ENCODE measurements at places on chromosomes 5 and 9.
A peak's percentile ranks its signal among the peaks of the same experiment; 100 is the strongest.

- DNase-seq, result no peak
Observed at GRCh38 chr5:125142458-125142857, 396.0 kb upstream of the ZNF608 start.

- DNase-seq, result peak; percentile 60
Observed at GRCh38 chr9:70419556-70420440, 5.3 kb upstream of the KLF9 start.

DNA sequence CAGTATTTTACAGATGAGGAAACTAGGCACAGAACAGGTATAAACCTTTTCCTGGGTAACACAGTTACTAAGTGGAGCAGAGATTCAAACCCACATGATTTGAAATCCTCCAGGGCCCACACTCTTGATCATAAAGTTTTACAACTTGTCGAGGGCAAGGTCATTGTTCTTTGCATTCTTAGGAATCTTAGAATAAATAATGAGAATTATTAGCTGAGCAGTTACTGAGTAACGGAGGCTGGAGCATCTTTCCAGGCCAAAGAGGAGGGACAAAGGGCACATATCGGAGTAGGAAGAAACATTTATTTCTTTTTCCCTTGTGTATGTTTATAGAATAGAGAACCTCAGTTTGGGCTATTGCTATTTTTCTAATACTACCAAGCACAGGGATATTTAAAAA, 27.1 kb upstream of the F2R start:
- no peak for DNase-seq

GRCh38 chr5:135448791-135449507, 1.8 kb upstream of the DCANP1 start:
- DNase-seq, result no peak

DNA sequence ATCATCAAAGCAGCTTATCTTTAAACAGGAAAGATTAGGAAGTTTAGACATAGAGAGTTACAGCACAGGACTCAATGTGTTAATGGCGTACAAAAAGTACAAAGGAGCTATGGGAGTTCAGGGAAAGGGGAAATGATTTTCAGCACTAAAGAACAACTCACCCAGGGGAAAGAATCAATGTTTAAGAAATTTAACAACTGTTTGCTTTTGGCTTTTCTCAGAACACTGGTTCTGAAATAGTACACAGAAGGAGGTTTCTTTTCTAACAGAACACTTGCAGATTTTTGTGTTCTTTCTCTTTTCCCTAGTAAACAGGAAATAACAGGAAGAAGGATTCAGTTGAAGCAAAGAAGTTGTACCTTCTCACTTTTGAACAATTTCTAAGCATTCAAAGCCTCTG, 71.3 kb upstream of the GHR start:
- DNase-seq, result no peak

DNA sequence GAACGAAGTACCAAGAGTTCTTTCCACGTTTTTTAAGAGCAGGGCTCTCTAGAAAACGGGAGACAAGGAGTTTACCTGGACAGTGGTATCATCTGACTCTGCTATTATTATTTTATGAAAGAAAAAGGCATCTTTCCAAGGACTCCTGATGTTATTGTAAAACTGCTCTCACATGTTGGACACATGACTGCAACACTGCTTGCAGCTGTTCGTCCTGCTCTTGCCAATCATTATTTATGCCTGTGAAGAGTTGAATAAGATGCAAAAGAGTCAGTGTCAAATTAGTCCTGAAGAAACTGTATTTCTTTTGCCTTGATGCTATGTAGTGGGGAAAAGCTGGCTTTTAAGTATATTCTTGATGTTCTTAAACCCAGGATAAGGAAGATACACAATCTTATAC, 284.5 kb upstream of the PTGER4 start:
- DNase-seq, result no peak

DNA sequence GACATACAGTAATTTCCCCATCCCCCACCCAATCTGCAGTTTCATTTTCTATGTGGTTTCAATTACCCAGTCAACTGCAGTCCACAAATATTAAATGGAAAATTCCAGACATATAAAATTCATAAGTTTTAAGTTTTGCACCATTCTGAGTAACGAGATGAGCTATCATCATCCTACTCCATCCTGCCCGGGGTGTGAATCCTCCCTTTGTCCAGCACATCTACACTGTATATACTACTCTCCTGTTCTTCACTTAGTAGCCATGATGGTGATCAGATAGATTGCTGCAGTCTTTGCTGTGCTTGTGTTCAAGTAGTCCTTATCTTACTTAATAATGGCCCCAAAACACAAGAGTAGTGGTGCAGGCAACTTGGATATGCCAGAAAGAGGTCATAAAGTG, 11.3 kb downstream of the OXCT1 start:
- no peak for DNase-seq

DNA sequence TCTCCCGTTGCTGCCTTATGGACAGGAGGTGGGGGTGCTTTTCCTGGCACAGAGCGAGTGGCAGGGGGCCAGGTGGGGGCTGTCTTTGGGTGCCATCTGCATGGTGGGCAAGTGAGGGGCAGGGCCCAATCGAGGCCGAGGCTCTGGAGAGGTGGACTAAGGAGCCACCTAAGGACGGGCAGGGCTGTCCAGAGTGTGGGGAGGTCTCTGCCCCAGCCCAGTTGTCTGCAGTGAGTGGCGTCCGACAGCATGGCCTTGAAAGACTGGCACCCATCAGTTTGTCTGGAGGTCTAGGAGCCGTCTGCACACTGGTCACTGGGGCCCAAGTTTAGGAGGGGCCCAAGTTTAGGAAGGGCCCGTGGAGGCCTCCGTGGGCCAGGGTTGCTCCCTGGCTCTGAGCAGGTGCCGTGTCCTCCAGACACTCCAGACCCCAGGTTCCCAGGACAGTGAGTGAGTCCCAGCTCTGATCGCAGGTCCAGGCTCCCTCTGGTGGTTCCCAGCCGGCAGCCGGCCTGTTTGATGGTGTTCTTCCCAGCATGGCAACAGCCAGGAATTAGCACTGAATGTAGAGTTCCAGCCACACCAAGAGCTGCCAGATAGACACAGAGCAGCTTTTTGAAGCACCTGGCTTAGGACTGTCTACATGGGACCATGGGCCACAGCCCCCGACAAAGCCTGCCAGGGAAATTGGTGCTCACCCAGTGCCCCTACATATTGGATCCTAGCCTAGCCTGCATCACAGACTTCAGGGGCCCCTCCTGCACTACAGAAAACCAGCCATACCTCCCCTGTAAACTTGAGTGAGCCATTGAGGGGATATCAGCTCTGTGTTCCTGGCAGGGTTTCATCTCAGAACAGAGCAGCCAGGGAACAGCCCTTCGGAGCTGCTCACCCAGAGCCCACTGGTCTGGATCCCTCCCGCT, 120.9 kb downstream of the WNK2 start:
- no peak for DNase-seq

- DNase-seq, result no peak
Observed at GRCh38 chr5:139982157-139982974, 60.7 kb downstream of the NRG2 start.

DNA sequence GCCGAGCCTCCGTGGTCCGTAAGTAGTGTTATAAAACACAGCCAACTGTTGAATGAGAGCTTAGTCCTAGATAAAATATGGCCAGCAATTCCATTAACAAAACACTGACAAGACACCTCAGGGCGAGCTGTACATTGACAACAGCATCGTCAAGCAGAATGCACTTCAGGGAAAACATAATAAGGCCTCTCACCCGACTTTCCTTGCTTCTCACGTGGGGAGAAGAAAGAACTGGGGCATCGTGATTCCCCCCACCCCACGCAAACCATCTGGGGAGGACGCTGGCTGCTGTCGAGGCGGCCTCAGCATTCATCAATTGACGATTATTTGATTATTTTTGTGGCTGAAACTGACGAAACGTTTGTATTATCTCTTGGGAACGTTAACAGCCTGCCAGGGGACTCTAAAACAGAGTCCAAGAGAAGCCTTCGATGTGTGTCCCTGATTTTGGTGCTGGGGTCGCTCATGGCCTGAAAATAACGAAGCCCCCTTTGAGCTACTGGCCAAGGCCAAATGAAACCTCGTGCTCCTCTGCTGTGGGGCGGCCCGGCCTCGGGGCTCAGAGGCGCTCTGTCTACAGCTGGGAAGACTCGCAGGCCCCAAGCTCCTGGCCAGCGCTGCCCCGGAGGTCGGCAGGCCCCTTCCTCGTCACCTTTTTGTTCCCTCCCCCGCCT, 464 bp downstream of the GDF9 start:
- no peak for DNase-seq
